ENCODE measurements at places on chromosomes 2 and 18.

- no peak for DNase-seq
Observed at GRCh38 chr2:125254010-125254409, 1228.9 kb downstream of the CNTNAP5 start.

GRCh38 chr2:240250985-240251847 lies 110.8 kb upstream of the OTOS start:
- no peak for DNase-seq

- no peak for DNase-seq
Observed at GRCh38 chr18:8133888-8134287, 475.3 kb upstream of the RAB12 start.

GRCh38 chr2:235854276-235854675 lies 313.9 kb downstream of the GBX2 start:
- DNase-seq: no peak

DNA sequence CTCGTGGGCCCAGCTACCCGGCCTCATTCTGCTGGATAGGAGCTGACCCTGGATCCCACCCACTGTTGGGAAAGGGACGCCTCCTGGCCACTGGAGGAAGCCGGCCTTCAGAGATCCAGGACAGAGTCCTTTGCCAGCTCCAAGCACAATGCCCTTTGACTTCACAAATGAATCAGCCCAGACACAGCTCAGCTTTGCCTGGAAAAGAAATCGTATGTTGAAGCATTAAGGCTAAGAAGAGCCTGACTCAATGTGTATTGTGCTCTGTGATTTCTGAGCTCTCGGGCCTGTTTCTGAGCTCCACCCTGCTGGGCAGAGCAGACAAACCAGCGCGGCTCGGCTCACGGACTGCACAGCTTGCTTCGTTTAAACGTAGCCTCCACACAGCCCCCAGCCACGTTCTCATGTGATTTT lies 162.9 kb upstream of the APCDD1 start:
- no peak for DNase-seq
